Heart right ventricle (tissue), 16 donors: ENCODE measurements at places on chromosomes 2 and 18. TPM values are rescaled to one million over a fixed set of nuclear protein-coding genes. Genes with fewer than 3 reads are reported as not detected.

The GPAT2 gene
- total RNA-seq, result 3.3 TPM

DNA sequence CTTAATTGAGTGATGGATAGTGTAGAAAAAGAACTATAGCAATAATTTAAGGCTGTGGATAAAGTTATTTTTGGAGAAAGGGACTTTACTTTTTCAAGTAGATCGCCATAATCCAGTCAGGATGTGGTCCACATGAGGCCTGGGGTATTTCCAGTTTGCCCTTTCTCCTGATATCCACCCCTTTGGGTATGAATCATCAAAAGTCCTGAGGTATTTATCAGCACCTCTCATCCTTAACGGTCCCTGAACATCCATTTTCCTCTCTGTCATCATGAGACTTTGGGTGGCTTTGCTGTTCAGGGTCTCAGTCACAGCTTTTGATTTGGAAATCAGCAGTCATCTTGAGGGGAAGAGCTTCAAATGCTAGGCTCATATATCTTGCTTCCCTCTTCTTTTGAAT lies 39.3 kb upstream of the ELAC1 start:
- DNase-seq, result no peak

GRCh38 chr18:79326413-79327198 lies 69.1 kb upstream of the NFATC1 start:
- no peak for DNase-seq

DNA sequence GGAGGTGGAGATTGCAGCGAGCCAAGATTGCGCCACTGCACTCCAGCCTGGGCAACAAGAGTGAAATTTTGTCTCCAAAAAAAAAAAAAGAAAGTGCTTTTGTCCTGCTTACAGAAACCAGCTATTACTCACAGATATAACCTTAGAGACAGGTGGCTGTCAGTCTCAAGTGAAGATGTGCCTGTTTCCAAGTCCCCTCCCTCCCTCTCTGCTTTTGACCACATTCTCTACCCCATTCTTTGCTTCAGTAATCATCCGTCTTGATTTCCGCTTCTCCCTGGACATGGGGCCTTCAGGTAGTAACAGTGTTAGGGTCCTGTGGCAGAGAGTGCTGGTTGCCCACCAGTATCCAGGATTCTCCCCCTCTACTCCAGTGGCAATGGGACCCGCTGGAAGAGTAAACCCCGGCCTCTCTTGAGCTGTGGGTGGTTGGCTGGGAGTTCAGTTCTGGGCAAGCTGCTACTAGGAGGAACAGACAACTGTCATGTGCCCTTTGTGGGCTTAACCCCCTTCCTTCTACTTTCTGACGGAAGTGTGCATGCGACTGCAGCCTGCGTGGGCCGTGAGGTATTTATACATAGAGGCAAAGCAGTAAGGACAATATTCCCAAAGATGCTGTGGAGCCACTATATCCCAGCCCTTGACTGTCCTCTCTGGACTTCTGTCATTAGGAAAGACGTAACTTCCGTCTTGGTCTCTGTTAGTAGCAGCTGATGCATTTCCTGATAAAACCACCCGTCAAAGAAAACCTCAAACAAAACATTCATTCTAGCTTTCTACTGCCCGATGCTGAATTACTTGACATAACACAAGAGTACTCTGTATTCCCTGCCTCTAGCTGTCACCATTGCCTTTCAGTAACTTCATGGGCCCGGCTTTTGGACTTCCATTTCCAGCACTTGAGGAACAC lies 17.8 kb downstream of the PDCL3 start:
- DNase-seq, result no peak

DNA sequence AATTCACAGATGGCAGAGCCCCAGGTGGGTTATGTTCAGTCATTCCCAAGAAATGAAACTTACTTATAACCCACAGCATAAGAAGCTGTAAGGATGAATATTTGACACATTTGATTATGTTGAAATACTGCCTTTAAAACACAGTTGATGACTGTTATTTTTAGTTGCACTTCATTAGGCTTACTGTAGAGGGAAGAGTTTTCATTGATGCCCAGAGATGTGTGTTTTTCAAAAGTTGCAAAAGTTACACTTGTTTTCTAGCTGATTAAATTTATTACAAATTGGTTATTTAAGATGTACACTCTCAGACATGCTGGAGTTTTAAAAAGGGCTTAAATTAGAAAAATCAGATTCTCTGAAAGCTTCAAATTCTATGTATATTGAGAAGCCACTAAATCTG lies 506.1 kb downstream of the PARD3B start:
- no peak for DNase-seq

DNA sequence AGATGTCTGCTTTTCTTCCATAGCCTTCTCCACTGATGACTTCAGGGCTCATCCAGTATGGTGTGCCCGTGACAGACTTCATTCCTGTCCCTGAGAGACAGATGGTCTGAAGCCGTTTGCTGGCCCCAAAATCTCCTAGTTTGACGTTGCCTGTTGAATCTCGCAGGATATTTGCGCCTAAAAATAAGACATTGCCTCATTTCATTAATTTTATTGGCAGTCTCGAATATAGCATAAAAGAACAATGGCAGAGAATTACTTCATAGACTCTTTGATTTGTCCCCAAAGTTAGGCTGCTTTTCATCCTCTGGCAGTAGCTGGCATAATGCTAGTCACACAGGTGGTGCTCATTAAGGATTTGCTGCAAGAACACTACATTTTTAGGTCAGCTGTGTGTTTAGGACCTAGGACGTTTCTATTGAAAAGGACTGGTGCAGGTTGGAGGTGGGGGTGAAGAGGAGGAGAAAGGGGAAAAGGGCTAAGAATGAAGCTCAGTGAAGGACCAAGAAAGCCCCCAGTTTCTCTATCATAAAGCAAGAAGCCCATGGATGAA lies 14.7 kb upstream of the ERCC3 start:
- DNase-seq, result no peak
